ENCODE measurements at places on chromosomes 11 and 22.
A peak's percentile ranks its signal among the peaks of the same experiment; 100 is the strongest.

DNA sequence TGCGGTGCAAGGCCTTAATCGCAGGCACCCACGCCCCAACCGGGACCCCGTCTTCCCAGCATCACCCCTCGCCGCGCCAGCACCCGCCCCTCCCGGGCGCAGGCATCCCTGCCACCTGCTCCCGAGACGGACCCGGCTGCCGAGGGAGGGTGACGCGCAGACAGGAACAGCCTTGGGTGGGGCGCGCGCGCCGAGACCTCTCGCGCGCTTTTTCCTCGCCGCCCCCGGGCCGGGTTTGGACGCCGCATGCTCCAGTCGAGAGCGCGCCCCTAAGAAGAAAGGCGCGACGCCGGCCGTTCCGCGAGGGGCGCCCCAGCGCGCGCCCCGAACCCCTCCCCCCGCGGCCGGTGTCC lies 504 bp downstream of the CFL1 start:
- H3K4me1 ChIP-seq: peaks cover 11% of the 10 kb centered on the region
- DNase-seq: no peak
- H3K27me3 ChIP-seq: no peaks in the 10 kb centered on the region
- H3K36me3 ChIP-seq: peaks cover 50% of the 10 kb centered on the region
- H3K27ac ChIP-seq: peak overlapping the region; percentile 93

DNA sequence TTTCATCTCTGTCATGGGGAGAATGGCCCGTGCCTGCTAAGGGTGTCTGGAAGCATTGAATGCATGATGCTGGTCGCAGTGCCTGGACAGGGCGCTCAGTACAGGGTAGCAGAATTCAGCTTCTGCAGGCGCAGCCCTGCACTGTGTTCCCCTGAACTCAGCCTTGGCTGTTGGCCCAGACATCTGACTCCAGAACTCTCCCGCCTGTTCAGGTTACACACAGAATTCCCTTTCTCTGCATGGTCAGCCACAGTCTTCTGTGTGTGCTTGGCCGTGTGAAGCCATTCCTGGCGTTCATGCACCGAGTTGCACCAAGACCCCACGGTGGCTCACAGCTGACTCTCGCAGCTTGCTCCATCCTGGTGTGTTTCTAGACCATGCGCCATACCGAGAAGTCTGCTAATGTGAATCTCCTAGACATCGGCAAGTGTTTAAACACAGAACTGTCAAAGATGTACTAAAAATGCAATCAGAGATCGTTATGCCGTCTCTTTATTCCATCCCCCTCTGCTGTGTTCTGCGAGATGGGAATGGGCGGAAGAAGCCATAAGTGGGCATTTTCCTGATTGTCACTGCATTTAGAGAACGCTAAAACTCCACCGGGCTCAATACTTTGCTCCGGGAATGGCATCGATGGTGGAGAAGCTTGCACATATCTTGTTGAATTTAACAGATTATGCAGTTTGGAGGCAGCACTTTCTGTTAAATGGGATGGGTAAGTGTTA lies 55.6 kb downstream of the MPPED1 start:
- no peak overlapping the region for H3K4me3 ChIP-seq
- no peaks in the 10 kb centered on the region for H3K27me3 ChIP-seq
- no peak overlapping the region for H3K27ac ChIP-seq

- H3K4me1 ChIP-seq: peaks cover 23% of the 10 kb centered on the region
- no peaks in the 10 kb centered on the region for H3K36me3 ChIP-seq
- DNase-seq: peak; percentile 10
- H3K27ac ChIP-seq: no peak overlapping the region
- H3K27me3 ChIP-seq: no peaks in the 10 kb centered on the region
These were observed 46.2 kb downstream of the IGF2 start for GRCh38 chr11:2092956-2093412.

DNA sequence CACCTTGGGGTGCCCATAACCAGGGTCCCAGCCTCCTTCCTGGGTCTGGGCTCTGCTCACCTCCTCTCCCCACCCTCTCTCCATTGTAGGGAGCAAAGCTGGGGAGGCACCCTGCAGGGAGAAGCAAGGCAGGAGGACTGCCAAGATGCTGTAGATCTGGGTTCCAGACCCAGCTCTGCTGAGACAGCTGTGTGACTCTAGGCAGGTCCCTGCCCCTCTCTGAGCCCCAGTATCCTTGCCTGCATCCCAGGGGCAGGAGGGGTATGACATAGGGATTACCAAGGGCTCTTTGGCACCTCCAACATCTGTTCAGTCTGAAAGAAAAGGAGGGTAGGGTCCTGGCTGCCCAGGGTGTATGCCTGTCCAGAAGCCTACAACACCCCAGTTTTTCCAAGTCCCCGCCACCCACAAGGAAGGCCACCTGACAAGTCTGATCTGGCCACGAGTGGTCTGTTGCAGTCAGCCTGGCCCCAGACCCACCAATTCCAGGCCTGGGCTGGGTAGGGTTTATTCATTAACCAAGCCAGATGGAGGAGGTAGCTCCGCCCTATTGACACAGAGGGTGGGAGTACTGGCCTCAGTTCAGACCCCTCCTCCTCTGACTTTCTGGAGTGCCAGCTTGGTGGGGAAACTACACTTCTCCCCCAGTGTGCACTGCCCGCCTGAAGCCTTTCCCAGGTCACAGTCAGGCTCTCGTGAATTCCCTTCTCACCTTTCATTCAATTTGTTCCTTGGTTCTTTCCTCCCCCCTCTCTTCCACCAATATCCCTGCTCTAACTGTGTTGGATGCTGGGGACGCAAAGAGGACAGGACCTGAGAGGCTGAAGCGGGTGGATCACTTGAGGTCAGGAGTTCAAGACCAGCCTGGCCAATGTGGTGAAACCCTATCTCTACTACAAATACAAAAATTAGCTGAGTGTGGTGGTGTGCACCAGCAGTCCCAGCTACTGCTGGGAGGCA lies 15.0 kb downstream of the STARD10 start:
- H3K27me3 ChIP-seq: peaks cover 4% of the 10 kb centered on the region
- H3K4me3 ChIP-seq: no peak overlapping the region
- H3K4me1 ChIP-seq: peaks cover 8% of the 10 kb centered on the region
- no peaks in the 10 kb centered on the region for H3K36me3 ChIP-seq
- no peak for DNase-seq

GRCh38 chr11:57638811-57639320 lies 10.8 kb downstream of the YPEL4 start:
- peak overlapping the region; percentile 96 for H3K4me3 ChIP-seq
- peaks cover 1% of the 10 kb centered on the region for H3K36me3 ChIP-seq
- peaks cover 7% of the 10 kb centered on the region for H3K27me3 ChIP-seq
- peaks cover 14% of the 10 kb centered on the region for H3K4me1 ChIP-seq
- no peak for DNase-seq
- H3K27ac ChIP-seq: peak overlapping the region; percentile 97

DNA sequence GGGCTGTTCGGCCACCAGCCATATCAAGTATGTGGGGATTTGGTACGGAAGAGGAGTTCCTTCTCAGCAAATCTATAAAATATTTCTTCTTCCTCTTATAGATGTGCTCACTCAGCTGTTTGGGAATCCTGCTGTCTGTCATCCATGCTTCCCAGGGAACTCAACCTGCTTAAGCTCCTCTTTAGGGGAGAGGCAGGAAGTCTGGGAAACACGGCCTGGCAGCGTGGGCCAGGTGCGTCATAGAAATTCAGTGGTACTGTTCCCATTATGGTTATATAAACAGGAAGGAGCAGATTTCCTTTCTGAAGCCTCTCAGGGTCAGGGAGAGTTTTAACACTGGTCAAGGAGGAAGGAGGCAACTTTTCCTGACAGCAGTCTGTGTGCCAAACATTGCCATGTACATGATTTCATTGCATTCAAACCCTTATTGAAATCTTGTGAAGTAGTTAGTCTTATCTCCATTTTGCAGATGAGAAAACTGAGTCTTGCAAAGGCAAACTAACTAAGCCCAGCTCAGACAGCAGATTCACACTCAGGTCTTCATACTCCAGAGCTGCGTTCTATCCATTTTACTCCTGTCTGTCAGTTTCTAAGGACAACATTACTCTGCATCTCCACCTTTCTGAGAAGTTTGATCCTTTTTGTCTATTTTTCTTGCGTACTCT lies 35.4 kb upstream of the AMOTL1 start:
- H3K27ac ChIP-seq: no peak overlapping the region
- peak; percentile 87 for DNase-seq
- H3K27me3 ChIP-seq: no peaks in the 10 kb centered on the region
- peaks cover 20% of the 10 kb centered on the region for H3K4me1 ChIP-seq
- H3K36me3 ChIP-seq: no peaks in the 10 kb centered on the region

DNA sequence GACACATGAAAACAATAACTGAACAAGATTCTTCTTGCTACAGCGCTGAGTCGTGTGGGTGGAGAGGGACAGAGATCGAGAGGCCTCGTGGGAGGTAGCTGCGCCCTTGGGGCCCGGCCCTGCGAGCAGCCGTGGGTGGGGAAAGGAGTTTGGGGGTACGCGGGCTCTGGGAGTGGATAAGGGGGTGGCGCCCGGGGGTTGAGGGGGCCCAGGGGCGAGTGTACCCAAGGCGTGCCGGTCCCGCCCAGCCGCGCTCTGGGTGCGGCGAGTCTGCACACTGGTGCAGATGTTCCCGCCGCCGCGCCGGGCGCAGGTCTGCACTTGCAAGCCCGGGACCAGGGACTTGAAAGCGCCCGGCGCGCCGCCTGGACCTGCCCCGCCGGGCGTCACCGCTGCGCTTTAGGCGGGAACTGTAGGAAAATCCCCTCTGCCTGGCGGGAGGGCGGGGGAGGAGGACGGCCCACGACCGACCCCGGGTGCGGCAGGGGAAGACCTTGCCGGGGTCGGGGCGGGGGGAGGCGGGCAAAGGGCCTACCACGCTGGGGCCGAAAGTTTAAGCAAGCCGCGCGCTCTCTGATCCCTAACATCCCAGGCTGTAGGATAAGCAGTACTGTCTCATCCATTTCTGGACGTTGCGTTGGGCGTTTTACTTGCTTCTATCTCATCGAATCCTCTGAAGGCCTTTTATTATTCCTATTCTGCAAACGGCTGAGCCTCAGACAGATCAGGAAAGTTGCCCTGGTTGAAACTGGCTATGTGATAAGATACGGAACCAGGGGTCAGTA lies 1.4 kb upstream of the KREMEN1 start:
- H3K27ac ChIP-seq: no peak overlapping the region
- H3K4me1 ChIP-seq: no peaks in the 10 kb centered on the region
- no peak overlapping the region for H3K4me3 ChIP-seq
- H3K27me3 ChIP-seq: peaks cover 28% of the 10 kb centered on the region

DNA sequence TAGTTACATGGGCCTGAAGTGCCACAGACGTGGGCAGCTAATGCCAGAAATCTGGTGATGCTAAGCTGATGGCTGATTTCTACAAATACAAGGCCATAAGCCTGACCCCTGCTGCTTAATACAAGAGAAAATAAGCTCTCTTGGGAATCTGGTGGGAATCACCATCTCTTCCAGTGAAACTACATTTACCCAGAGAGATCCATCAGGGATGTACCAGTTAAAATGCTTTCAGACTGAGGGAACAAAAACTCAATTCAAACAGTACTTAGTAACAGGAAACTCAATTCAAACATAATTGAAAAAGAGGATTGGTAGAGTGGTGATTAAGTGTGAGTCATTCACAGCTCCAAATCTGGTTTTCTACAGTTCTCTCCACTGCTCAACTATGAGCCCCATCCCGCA lies 1.7 kb upstream of the CAVIN3 start:
- no peaks in the 10 kb centered on the region for H3K27me3 ChIP-seq
- peaks cover 15% of the 10 kb centered on the region for H3K4me1 ChIP-seq
- peaks cover 6% of the 10 kb centered on the region for H3K36me3 ChIP-seq
- H3K27ac ChIP-seq: peak overlapping the region; percentile 80
- no peak overlapping the region for H3K4me3 ChIP-seq
- peak; percentile 82 for DNase-seq

- H3K4me3 ChIP-seq: no peak overlapping the region
- no peaks in the 10 kb centered on the region for H3K36me3 ChIP-seq
- 0 out of 2 replicates have a peak, but pooled peaks cover 2% of the 10 kb centered on the region for H3K4me1 ChIP-seq
- peak; percentile 10 for DNase-seq
- peaks cover 12% of the 10 kb centered on the region for H3K27me3 ChIP-seq
- H3K27ac ChIP-seq: no peak overlapping the region
These were observed 24.2 kb downstream of the ALX4 start for GRCh38 chr11:44285756-44286155.

- H3K4me1 ChIP-seq: 0 out of 2 replicates have a peak, but pooled peaks cover 2% of the 10 kb centered on the region
- no peak overlapping the region for H3K27ac ChIP-seq
- peaks cover 3% of the 10 kb centered on the region for H3K36me3 ChIP-seq
- H3K4me3 ChIP-seq: no peak overlapping the region
- H3K27me3 ChIP-seq: no peaks in the 10 kb centered on the region
These were observed 32.7 kb downstream of the PRDM10 start for GRCh38 chr11:129969920-129970319.

DNA sequence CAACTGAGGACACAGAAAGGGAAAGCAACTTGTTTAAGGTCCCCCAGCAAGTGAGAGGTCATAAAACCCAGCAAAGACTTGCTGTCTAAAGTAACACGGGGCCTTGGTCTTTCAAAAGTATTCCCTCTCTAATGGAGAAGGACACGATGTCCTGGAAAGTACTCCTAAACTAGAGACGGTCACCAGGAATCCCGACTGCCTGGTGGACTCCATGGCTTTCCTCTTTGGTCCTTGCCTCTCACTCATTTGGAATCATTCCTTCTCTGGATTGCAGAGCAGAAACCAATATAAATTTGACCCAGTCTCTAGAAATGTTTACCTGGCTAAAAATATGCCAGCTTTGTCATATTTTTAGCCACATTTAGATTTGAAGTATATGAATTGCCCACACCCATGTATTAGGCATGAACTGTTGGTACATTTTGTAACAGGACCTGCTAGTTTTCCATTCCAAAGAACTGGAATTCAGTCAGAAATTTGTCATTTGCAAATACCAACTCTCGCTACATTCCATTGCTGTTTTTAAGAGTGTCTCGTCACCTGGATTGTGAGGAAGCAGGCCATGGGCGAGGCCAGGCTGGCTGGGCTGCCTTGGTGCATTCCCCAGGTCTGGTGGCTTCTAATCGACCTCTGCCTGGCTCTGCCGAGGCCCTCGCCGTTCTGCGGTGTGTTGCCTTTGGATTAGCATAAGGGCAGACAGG lies 12.9 kb downstream of the NAV2 start:
- no peak overlapping the region for H3K4me3 ChIP-seq
- peaks cover 3% of the 10 kb centered on the region for H3K36me3 ChIP-seq
- no peak overlapping the region for H3K27ac ChIP-seq
- H3K4me1 ChIP-seq: peaks cover 22% of the 10 kb centered on the region
- DNase-seq: no peak

GRCh38 chr11:48014917-48015316 lies 34.6 kb downstream of the PTPRJ start:
- no peaks in the 10 kb centered on the region for H3K27me3 ChIP-seq
- no peak overlapping the region for H3K4me3 ChIP-seq
- no peak overlapping the region for H3K27ac ChIP-seq
- no peaks in the 10 kb centered on the region for H3K36me3 ChIP-seq
- peaks cover 28% of the 10 kb centered on the region for H3K4me1 ChIP-seq
- no peak for DNase-seq

GRCh38 chr11:119472186-119472855 lies 49.3 kb upstream of the THY1 start:
- no peaks in the 10 kb centered on the region for H3K36me3 ChIP-seq
- peaks cover 9% of the 10 kb centered on the region for H3K27me3 ChIP-seq
- no peak overlapping the region for H3K4me3 ChIP-seq
- H3K4me1 ChIP-seq: peaks cover 18% of the 10 kb centered on the region

DNA sequence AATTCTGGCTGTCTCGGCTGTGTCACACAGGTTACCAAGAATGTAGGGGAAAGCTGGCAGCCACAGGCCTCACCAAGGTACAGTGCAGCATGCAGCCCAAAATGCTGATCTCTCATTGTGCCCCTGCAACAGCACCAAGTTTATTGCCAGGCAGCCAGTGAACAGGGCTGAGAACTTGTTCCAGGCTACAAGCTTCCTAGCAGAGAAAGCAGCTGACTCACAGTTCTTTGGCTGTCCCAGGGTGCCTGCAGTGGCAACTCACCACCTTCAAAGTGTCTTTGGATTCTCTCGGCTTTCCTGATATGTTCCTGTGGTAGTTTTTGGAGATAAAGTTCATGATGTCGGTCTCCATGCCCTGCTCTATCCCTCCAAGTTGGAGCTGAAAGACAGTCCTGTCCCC lies 719.1 kb upstream of the ANO3 start:
- H3K4me1 ChIP-seq: no peaks in the 10 kb centered on the region
- no peaks in the 10 kb centered on the region for H3K36me3 ChIP-seq
- no peak overlapping the region for H3K27ac ChIP-seq
- H3K27me3 ChIP-seq: no peaks in the 10 kb centered on the region
